ENCODE measurements at places on chromosomes 7 and 10.

GRCh38 chr10:10782603-10783002 lies 235.1 kb upstream of the CELF2 start:
- no peak for DNase-seq

GRCh38 chr7:118496138-118496644 lies 271.7 kb downstream of the ANKRD7 start:
- no peak for DNase-seq

GRCh38 chr7:40887099-40887498 lies 752.3 kb downstream of the SUGCT start:
- no peak for DNase-seq

DNA sequence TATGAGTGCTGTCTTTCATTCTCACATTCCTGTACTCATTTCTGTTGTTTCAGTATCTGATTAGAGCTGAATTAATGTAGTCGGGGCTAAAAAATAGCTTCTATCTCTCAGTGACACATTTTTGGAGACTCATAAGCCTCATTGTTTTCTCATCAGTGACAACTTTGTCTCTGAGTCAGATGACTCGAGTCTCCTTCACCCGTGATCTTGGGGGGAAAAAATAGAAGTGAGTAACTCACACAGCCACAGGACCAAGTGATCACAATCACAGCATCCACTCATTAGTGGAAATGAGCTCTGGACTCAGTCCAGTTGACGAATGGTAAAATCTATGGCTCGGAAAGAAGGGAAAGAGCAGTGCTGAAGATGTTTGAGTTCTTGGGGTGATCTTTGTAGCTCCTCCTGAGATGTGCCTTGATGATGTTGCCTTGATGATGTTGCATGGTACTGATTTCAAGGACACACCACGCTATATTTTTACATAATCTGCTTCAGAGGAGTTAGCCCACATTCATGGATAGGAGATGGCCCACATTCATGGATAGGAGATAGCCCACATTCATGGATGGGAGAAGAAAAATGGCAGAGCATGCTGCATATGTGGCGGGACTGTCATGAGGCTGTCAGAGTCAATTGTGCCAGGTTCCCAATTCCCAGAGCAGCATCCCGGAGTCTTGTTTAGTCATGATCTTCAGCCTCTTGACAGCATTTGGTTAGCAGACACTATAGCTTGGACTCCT lies 214.7 kb downstream of the CELF2 start:
- DNase-seq, result no peak

DNA sequence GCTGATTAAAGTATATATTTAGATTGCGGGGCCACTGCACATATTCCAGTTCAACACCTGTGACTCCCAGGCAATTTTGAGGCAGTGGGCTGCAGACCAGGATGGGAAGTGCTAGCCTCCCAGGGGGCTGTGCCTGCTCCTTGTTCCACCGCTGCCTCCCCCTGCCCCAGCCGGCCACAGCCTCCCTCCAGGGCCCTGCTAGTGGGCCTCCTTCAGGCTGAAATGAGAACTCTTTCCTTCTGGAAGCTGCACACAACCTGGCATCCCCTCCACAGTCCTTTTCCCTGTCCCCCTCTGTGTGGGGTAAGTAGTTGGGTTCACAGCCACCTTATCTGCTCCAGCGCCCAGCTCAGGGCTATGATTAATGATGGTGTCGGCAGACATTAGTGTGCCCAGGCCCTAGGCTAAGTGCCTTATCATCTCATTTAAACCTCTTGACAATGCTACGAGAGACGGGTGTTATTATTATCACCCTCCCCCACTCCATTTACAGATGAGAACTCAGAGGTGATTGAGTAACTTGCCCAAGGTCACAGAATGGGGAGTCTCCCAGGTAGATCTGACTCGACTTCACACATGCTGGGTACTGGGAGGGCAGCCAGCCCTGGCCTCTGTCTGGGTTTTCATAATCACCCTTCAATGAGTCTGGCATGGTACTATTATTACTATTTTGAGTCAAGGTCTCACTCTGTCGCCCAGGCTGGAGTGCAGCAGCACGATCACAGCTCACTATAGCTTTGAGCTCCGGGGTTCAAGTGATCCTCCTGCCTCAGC lies 10.8 kb upstream of the SFRP5 start:
- no peak for DNase-seq

Measured in NCI-H2171 (cell line).